Activated CD8-positive, alpha-beta memory T cell treated with anti-CD3 and anti-CD28 coated beads for 4 hours (primary cell): ENCODE measurements at places on chromosomes 4 and X.

DNA sequence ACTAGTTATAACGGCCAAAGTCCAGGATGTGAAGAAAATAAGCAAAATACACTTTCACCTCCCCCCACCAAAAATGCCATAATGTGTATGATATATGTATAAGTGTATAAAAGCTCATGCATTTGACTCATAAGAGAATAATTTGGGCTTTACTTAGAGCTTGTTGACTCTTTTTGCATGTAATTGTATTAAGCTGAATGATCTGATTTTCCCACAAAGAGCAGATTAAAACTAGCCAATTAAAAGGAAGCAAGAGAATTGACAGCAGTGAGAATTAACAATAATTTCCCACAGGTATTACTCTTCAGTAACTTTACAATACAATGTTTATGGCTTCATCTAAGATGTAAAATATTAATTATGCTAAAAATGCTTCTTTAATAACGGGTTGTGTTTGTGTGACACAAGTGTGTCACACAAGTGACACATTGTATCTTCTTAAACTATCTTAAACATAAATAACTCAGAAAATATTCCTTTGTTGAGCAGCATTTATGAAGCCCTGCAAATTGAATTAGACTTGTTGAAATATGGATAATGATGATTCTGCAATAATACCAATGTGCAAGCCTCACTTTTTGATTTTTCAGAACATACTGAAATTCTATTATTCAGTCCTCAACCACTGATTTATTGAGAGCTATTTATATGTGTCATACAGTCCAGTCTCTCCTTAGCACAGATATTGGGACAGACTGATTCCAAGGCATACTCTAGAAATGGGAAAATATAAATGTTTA, 134.5 kb downstream of the SLIT2 start:
- no peak for DNase-seq

DNA sequence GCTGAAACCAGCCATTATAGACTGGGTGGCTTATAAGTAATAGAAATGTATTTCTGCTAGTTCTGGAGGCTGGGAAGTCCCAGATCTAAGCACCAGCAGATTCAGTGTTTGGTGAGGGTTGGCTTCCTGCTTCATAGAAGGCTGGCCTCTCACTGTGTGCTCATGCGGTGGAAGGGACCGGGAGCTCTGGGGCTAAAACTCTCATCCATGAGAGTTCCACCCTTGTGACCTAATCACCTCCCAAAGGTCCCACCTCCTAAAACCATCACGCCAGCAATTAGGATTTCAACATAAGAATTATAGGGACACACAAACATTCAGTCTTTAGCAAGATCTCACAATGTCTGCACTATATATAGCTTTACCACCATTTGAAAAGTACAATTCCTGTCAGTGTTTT, 215.2 kb downstream of the CBR4 start:
- DNase-seq = no peak

DNA sequence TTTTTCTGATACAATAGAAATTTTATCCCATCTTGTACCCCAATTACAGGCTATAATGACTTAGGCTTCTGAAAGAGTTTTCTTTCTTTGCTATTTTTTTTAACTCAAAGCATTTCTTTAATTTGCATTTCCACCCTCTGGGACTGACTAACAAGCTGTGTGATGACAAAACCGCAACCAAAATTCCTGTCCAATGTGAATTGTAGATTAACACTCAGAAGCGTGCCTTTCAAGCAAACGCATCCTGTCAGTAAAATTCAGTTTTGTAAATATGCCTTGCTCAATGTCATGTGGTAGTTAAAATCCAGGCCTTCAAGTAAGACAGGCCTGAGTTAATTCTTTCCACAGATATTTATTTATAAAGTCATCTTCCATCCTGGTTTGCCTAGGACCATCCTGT, 50.3 kb downstream of the STK32B start:
- no peak for DNase-seq

GRCh38 chr4:103046416-103047290, 27.1 kb upstream of the SLC9B1 start:
- peak; percentile 8 for DNase-seq

DNA sequence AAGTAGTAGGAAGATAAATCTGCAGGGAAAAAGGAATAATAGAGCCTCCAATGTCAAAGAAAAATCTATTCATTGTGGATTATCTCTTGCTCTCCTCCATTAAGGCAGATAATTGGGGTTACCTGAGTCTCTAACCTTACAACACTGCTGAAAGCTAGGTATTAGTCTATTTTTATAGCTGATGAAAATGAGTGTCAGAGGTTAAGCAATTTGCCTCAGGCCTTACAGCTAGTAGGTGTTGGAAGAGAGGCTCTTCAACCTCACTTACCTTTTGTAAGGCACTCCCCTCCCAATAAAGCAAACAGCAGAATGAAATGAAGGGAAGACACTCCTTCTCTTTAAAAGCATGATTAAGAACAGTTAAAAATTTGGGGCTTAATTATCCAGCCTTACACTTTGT, 45.4 kb upstream of the GAB1 start:
- DNase-seq = no peak

DNA sequence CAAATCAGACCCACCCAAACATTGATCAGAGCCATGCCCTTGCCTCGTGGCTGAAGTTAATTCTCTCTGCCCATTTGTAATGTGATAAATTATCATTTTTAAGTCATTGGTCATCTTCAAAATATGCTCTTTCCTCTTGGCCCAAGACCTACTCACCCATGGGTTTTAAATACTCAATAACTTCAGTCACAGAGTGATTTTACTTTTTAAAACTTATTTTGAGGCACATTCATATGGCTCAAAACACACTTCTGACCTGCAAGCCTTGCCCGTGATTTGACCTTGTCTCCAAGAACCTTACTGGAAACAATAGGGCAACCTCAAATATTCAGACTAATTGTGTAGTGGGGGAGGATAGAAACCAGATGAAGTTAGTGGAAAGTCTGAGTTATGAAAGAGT, 176.2 kb upstream of the LNX1 start:
- no peak for DNase-seq

GRCh38 chrX:110399497-110399896, 40.8 kb downstream of the RTL9 start:
- DNase-seq = no peak
